ENCODE measurements at places on chromosomes 11 and 22. TPM values are rescaled to one million over a fixed set of nuclear protein-coding genes. Genes with fewer than 3 reads are reported as not detected.

Gene MACROD1
- total RNA-seq = 42.9 TPM

Gene SEZ6L
- not detected for total RNA-seq

Gene SAA2
- total RNA-seq = not detected

Gene OR52I1
- not detected for total RNA-seq

- no peak for DNase-seq
Measured at GRCh38 chr22:25570486-25570885, 6.0 kb downstream of the GRK3 start.

DNA sequence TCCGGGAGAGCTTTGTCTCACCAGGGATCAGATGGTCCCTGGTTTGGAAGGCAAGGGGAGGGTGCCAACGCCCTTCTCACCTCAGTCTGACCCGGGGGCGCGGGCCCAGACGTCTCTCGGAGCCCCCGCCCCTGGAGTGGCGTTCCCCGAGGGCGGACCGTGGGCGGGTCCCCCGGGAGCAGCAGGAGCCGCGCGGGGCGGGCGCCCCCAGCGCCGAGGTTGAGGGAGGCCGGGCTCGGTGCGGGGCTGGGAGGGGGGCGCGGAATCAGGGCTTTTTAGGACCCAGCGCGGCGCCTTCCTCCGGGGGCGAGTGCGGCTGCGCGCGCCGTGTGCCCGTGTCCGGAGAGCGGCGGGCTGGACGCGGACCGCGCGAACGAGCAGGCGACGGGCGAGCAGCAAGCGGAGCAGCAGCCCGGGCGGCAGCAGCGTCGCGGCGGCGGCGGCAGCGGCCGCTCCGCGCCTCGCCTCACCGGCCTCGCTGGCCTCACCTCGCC is at the start of gene KCNC1:
KCNC1 (plus strand) TSS at position 364 of the 494 bp plus-strand sequence. CDS start 1,222 bp downstream, outside the sequence.
- peak; percentile 43 for DNase-seq

DNA sequence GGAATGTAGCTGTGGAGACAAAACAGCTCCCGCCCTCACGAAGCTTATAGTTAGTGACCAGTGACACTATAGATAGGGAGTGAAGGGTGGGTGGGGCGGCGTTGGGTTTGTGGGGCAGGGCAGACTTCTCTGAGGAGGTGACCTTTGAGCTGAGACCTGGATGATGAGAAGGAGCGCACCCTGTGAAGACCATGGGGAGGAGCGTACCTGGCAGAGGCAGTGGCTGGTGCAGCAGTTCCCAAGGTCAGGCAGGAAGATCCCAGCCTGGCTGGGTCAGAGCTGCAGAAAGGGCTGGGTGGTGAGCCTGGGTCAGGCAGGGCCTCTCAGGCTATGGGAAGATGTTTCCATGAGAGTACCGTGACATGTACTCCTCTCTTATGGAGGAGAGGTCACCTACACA is 135.0 kb upstream of the RCN1 start:
- DNase-seq = no peak

DNA sequence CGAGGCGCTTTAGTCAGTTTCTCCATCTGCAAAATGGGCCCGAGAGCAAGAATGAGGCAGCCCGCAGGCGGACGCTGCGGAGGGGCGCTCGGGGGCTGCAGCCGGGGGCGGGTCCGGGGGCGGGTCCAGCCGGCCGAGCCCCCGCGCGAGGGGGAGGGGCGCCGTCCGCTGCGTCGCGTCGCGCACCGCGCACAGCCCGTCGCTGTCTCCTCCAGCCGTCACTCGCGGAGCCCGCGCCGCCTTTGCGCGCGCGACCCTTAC is 282 bp downstream of the PC start:
- DNase-seq = no peak

DNA sequence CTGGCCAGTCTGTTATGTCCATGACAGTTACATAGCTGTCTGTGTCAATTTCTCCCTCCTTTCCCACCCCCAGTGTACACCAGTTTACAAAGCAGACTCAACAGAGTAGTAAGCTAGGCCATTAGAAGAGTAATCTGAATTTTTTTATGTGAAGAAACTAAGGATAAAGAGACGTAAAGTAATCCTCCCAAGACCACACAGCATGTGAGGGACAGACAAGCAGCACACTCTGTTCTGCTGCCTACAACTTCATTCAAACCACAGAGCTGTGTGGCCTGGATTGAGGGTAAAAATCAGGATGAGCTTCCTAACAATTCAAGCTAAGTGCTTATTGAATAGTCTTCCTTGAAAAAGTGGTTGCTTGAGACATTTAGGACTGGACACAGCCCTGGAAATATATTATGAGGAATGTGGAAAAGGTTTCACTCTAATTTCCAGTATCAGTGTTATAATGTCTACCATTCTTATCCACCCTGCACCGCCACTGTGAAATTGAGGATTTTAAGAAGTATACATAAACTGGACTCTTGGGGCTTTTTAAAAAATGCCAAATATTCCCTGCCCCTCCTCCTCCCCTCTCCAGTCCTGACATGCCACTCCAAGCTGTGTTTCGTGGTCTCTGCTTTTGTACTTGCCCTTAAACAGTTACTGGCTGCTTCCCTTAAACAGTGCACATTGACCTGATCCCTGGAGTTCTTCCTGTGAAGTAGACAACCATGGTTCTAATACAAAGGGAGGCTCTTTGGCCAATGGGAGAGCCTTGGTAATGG is 40.9 kb downstream of the EXT2 start:
- DNase-seq = no peak

GRCh38 chr11:132402071-132402684 is 1031.8 kb downstream of the NTM start:
- DNase-seq = no peak

Measured in Caki2 (cell line).